ENCODE measurements at places on chromosomes 11 and 22. TPM values are rescaled to one million over a fixed set of nuclear protein-coding genes. Genes with fewer than 3 reads are reported as not detected.

GRCh38 chr11:73342633-73343032 is 33.6 kb upstream of the RELT start:
- no peak for DNase-seq

GRCh38 chr22:44890416-44891292 is 119.2 kb downstream of the PHF21B start:
- DNase-seq = no peak

- peak; percentile 13 for DNase-seq
These were observed 14.5 kb upstream of the MS4A7 start for GRCh38 chr11:60363542-60364470.

- no peak for DNase-seq
These were observed 4.1 kb upstream of the TBX1 start for GRCh38 chr22:19756288-19757128.

Gene C11orf65
- 0.54 TPM for polyA plus RNA-seq

Gene RTN4RL2
- 0.27 TPM for polyA plus RNA-seq

DNA sequence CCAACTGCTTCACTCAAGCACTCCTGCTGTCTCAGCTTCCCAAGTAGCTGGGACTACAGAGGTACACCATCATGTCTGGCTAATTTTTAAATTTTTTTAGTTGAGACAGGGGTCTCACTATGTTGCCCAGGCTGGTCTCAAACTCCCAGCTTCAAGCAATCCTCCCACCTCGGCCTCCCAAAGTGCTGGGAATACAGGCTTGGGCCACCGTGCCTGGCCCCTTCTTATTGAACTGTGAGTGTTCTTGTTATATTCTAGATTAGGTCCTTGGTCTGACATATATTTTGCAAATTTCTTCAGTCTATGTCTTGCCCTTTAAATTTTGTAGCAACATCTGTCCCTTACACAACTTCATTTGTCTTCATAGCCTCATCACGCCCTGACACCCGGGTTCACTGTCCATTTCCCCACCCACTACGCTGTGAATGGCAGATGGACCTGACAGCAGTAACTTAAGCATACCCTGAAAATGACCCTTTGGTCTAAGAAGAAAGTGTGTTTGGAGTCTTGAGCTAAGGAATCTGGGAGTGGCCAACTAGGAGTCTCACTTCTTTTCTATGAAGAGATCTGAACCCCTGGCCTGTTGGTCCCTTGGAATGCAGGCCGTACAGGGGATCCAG is 4.2 kb upstream of the FAM118A start:
- DNase-seq = no peak
